ENCODE measurements at places on chromosomes 2 and 18.

GRCh38 chr2:235577404-235578330, 83.8 kb downstream of the AGAP1 start:
- no peak for DNase-seq

DNA sequence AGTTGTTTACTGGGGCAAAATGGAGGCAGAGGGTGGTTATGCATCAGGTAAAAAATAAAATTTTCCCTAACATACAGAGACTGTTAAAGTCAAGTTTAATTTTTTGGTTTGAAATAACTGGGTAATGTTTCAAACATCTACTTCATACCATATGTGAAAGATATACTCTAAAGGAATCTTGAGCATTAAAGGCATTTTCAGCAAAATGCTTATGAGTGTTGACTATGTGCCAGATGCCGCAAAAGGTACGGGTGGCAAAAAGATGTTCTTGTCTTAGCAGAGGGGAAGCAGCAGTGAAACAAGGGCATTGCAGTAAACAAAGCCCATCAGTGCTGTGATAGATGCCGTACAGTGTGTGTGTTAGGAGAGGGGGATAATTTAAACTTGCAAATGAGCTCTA, 263.1 kb upstream of the ID2 start:
- DNase-seq, result no peak

DNA sequence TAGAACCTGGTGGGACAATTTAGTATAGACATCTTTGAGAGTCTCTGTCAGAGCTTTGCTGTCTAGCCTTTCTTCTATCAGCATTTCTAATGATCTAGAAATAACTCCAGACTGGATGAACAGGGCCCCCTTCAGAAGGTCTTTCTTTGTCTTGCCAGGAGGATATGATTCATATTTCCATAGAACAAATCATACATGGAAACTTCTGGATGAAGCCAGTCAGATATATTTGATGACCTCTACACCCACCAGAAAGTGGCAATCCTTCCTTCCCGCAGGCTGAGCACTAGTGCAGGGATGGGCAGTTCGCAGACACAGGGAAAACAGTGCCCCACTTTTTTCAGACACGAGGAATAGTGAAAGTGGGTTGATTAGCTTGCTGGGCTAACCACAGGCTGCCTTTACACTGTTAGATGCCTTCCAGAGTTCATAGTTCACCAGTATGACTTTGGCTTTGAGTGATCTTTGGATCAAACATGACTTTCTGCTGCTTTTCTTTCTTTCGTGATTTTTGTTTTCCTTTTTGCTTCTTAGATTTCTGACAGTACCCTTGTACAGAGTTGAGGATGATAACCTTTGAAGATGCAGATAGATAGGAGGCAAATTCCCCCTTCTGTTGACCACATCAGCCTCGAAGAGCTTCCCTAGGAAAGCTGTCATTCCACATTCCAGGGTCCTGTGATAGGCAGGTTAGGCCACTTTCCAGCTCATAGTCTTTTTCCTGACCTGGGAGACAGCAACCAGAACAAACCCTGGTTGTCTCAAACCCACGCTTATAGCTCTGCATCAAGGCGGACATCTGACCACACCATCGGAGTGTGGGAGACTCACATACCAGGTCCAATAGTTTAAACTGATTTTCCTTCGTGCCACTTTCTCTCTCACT, 237.0 kb downstream of the ZNF407 start:
- no peak for DNase-seq

- DNase-seq, result no peak
These were observed 56.3 kb downstream of the TLK1 start for GRCh38 chr2:171104379-171104778.

GRCh38 chr2:235264512-235264911, 229.3 kb upstream of the AGAP1 start:
- DNase-seq, result no peak

DNA sequence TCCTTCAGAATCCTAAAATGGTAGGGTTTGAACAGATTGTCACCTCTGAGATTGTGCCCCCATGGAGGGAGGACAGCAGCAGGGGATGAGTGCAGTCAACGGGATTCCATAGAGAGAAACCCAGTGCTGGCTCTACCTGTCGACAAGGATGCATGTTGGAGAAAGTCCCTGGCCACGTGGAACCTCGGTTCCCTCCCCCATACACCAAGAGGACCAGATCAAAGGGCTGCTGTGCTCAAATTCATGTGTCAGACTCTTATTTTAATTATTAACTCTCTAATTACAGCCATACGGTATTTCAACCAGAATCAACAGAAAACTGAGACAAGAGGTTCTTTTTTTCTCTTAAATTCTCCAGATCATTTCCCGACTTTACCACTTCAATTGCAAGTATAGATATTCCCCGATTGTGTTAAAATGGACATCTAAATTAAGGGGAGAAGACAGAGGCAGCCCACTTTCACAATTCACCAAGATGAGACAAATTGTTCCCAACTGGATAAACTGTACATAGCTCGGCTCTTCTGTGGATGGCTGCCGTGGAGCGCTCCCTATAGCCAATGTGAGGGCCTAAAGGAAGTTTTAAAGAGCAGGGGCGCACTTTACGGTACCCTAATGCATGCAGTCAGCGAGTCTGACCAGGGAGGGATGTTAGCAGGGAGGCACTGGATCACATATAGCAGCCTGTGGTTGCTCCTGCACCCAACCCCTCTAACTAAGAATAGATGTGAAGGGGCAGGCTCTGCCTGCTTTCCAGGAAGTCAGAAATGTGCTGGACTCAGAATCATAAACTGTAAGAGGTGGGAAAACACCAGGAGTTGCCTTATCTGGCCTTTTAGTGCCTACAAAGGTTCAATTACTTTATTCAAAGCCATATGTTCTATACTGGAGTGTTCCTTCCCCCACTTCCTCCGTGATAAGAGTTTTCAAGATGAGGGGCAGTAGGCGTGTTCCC, 123.1 kb downstream of the CACNB4 start:
- no peak for DNase-seq

GRCh38 chr2:38601463-38602135, 1.1 kb downstream of the HNRNPLL start:
- no peak for DNase-seq

GRCh38 chr2:191740759-191741158, 62.8 kb downstream of the NABP1 start:
- no peak for DNase-seq

DNA sequence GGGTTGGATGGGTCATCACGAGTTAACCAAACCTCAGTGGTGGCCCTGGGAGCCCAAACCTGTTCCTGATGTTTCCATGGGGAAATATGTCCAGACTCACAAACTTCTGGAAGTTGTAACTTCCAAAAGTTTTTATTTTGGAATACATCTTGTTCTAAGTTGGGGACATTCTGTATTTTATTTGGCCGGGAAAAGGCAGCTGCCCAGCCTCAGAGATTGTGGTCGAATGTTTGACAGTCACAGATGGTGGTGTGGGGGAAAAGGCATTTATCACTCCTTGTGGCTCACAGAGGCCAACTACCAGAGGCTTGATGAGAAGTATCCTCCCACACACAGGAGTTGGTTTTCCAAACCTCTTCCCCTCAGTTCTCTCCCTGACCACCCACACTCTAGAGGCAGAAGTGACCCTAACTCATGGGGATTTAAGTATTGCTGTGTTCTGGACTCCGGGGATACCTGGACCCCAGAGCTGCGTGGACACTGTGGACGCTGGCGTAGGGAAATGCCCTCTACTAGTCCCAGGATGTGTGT, 124.7 kb upstream of the PPP1CB start:
- no peak for DNase-seq

DNA sequence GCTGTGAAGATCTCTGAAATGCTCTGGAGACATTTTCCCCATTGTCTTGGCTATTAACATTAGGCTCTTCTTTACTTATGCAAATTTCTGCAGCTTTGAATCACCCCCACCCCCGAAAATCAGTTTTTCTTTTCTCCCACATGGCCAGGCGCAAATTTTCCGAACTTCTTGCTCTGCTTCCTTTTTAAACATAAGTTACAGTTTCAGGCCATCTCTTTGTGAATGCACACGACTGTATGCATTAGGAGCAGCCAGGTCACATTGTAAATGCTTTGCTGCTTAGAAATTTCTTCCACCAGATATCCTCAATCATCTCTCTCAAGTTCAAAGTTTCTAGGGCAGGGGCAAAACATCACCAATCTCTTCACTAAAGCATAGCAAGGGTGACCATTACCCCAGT, 106.8 kb downstream of the PARD3B start:
- DNase-seq, result no peak

GRCh38 chr18:73944715-73945114, 202.9 kb downstream of the FBXO15 start:
- no peak for DNase-seq

GRCh38 chr2:68357605-68358337, 7.3 kb upstream of the PLEK start:
- DNase-seq, result no peak

- DNase-seq, result no peak
These were observed 14.6 kb upstream of the LAPTM4A start for GRCh38 chr2:20065885-20066602.

DNA sequence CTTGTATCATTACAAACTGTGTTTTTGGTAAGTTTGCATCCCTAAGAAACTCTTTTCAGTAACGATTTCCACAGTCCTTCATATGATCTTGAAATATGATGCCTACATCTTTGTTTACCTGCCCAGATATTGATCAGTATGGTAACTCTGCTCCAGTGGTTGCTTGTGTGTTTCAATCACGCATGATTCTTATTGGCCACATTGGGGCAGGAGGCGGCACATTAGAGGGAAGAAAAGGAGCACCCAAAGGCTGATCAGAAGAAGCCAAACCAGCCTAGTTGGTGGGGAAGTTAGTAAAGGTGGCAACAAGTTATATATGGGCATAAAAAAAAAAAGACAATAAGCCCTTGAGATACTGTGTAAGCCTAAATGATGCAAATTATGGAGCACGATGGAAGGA, 158.9 kb downstream of the RHBDD1 start:
- no peak for DNase-seq

GRCh38 chr18:43501099-43501498, 223.8 kb upstream of the SYT4 start:
- DNase-seq, result no peak

DNA sequence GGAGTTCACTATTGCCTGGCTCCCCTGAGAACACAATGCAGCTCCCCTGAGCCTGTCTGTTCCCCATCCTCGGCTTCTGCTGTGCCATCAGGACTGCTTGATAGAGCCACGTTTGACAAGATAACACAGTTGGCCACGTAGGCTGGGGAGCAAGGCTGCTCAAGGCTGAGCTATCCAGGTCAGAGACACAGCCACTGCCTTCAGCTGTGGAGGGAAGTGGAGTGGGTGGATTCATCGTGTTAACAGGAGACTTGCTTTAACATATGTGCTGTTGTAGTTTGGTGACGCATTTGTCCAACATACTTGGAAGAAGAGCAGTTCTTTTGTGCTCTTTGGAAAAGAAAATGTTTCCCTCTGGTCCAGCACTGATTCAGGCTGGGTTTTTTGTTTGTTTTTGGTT, 68.8 kb downstream of the WDSUB1 start:
- DNase-seq, result no peak

DNA sequence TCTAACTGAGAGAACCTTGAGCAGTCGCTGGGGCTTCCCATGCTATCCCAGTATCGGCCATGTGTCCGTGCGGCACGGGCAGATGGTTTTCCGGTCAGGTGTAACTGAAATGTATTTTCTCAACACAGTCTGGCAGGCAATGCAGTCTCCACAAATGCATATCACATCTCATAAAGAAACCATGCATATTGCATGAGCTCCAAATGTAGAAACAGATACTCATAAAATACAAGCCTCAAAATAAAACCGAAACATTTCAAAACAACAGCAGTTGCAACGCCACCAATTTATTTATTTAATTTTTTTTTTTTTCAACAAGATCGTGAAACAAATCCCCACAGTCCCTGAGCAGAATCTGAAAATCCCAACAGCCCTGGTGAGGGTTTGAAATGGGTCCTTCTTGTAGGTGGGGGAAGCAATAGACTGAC, 299.4 kb downstream of the LPIN1 start:
- DNase-seq, result peak; percentile 69

DNA sequence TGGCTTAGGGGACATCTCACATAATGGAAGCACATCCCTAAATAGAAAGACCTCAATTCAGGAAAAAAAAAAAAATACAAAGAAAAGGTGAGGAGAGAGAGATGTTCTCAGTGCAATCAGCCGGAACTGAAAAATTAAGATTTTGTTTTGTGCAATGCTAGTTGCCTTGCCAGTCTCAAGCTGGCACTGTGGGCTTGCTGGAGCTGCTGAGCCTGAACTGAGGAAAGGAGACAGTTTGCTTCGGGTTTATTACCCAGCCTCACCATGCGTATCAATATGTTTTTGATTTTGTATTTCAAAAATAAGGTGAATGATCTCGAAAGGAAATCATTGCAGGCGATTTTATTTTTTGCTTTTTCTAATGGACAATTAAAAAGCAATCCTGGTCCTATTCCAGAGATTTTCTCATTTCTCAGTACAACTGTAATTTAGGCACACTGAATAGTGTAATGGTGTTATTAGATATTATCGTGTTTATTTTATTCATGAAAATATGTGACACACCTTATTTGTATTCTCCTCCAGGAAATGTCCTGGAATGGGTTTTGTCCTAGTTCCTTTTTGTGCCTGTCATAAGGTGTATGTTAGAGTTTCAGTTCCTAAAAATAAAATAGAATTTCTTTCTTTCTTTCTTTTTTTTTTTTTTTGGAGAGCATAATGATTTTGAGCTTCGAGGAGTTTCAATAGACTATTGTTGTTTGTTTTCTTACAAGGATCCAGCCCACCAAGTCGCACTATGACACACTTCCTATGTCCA, 72.8 kb upstream of the ZEB2 start:
- DNase-seq, result no peak

DNA sequence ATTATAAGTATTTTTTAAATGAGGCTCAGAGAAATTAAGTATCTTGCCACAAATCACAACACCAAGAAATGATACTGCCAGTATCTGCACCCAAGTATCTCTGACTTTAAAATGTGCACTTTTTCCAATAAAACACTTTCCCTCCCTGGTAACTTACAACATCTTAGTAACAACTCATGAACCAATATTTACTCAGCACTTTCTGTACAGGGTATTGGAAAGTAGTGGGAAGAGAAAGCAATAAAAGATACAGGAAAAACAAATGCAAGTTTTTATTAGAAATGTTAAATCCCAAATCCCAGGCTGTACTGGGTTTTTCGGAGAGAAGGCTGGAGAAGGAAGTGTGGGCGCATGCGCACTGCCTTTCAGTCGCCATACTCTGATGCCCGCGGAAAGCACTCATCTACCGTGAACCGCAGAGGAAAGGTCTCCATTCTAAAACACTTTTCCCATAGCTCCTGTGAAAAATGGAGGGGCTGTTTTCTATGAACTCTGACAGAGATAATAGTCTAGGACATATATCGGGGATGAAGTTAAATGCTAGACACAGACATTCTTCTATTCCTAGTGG, 52.1 kb downstream of the L3MBTL4 start:
- DNase-seq, result no peak
